Chondrocyte (in vitro differentiated cells): ENCODE measurements at places on chromosomes 16 and 17. TPM values are rescaled to one million over a fixed set of nuclear protein-coding genes. Genes with fewer than 3 reads are reported as not detected.
A peak's percentile ranks its signal among the peaks of the same experiment; 100 is the strongest.

- H3K36me3 ChIP-seq, result peaks cover 6% of the 10 kb centered on the region
- peaks cover 7% of the 10 kb centered on the region for H3K4me1 ChIP-seq
- H3K4me3 ChIP-seq, result no peak overlapping the region
- H3K27ac ChIP-seq, result no peak overlapping the region
Observed at GRCh38 chr16:47486856-47487255, 25.7 kb downstream of the PHKB start.

- no peak overlapping the region for H3K4me3 ChIP-seq
- H3K27me3 ChIP-seq, result peaks cover 39% of the 10 kb centered on the region
- no peaks in the 10 kb centered on the region for H3K36me3 ChIP-seq
- no peak overlapping the region for H3K27ac ChIP-seq
- DNase-seq, result no peak
Observed at GRCh38 chr17:36024106-36024869, 6.5 kb upstream of the CCL23 start.

- no peak overlapping the region for H3K4me3 ChIP-seq
- DNase-seq, result no peak
- H3K4me1 ChIP-seq, result peaks cover 35% of the 10 kb centered on the region
- H3K36me3 ChIP-seq, result peaks cover 3% of the 10 kb centered on the region
- H3K27ac ChIP-seq, result peak overlapping the region; percentile 57
Observed at GRCh38 chr17:28178800-28179199, 136.3 kb downstream of the NLK start.

ITGA3 gene
- 85.8 to 236 TPM (median 216 TPM) in 3 replicates for total RNA-seq
